CD4-positive, alpha-beta T cell treated with Interferon gamma for 1 hour (primary cell): ENCODE measurements at places on chromosomes 13 and 19.

DNA sequence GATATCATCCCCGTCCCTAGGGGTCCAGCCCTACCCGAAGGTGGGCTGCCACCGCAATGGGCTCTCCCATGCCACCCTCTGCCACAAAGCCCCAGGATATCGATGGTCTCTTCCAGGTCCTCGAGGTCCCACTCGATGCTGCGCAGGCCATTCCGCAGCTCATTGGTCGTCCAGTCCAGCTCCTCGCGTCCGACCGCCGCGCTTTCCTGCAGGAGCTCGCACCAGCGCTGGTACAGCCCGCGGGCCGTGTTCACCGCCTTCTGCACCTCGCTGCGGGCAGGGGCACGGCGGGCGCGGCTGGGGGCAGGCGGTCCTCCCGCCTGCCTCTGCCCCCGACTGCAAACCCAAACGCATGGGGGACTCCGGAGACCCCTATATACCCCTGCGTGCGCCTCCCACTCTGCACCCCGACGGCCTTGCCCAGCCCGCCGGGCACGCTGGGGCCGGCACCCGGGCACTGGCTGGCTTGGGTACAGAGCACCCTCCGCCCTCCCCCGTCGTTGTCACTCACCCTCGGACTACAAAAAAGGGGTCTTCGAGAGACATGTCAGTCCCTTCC, 468 bp downstream of the STX10 start:
- no peak for DNase-seq

DNA sequence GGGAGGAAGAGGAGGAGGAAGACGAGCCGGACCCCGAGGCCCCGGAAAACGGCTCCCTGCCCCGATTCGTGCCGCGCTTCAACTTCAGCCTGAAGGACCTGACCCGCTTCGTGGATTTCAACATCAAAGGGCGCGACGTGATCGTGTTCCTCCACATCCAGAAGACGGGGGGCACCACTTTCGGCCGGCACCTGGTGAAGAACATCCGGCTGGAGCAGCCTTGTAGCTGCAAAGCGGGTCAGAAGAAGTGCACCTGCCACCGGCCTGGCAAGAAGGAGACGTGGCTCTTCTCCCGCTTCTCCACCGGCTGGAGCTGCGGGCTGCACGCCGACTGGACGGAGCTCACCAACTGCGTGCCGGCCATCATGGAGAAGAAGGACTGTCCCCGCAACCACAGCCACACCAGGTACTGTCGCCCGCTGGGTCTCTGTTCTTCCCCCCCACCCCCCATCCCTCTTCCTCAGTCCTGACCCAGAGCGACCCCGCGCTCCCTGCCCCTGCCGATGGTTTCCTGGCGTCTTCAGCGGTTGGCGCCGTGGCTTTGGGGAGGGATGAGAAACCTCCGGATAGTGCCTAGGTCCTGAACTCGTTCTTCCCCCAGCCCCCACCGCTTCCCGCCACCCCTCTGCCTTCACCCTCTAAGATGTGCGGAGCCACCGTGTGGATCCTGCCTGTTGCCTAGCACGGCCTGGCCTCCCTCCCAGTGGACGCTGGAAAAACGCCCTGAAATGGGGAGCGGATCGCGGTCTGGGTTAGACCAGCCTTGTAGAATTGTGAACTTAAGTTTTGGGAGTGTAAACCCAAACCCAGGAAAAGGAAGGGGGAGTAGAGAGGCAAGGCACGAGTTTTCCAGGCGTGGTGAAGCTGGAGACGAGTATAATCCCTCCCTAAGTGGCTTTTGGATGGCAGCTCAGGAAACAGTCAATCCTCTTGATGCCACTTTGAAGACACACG, 1.5 kb downstream of the HS6ST3 start:
- no peak for DNase-seq

DNA sequence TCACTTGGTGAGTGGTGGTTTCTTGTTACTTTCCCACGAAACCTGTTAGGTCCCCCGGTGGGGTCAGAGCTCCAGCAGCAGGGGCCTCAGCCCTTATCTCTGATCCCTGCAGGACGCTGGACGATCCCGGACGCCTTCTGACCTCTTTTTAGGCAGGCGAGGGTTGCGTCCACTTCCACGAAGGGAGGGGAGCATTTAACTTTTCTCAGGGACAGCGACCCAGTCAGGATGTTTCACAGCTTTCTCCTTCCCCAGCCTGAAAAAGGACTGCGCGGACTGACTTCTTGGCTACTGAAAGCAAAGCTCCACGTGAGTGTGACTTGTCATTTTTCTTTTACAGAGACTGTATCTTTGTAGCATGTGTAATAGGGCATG, 692 bp downstream of the ZNF234 start:
- DNase-seq = no peak

DNA sequence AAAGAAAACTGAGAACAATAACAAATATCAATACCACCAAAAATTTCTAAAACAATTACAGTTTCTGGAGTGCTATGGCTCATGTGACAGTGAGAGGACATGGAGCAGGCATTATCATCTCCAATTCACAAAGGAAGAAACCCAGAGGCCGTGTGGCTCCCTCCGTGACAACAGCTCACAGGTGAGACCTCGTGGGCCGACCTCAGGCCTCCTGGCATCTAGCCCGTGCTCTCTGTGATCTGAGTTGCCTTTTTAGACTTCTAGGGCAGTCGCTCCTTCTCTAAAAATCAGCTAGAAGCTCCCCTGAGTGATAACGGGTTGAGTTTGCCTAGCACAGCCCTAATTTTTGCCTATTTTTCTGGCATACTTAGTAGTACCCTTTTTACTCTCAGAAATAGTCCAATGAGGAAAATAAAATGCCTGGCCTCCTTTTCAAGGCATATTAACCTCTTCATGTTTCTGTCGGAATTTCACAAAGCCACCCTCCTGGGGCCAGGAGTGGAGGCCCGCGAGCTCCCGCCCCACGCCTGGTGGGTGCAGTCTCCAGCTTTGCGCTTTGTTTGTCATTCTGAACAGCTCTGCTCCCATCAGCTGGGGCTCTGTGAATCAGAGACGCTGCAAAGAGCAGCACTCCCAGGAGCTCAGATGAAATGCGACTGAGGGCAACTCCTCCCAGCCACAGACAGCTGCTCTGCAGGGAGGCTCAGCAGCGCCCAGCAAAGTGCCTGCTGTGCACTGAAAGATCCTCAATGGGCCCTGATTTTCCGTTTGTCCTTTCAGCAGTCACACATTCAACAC, 292.5 kb downstream of the UQCRFS1 start:
- no peak for DNase-seq

- DNase-seq = no peak
These were observed 666.6 kb downstream of the SLITRK1 start for GRCh38 chr13:83215627-83216026.

DNA sequence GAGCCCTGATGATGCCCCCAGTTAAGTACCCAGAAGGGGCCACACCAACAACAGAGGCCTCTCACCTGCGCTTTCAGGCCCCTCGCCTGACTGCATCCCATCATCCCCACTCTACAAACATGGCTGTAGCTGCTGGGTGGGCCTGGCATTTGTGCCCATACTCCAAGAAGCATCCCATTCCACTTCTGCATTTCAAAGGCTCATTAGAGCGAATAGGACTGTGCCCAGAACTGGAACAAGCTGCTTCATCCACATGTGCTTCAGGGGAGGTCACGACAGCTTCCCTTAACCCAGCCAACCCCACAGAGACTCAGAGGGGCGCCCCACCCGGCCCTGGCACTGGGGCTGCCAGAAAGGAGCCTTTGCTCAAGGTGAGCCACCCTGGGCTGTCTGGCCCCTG, 156.9 kb downstream of the SIPA1L3 start:
- no peak for DNase-seq

DNA sequence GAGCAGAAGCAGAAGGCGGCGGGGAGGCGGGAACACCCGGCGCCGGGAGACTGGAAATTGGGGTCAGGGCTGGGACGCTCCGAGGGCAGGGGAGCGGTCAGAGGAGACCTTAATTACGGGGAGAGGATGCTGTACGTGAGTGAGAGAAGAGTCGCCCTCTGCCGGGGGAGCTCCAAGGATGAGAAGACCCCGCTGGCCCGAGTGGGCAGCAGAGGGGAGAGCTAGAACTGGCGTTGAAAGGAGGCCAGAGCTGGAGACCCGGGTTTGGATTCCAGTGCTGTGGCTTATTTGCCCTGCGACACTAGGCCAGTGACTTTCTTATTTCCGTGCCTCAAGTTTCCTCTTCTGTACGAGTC, 536 bp downstream of the FAM32A start:
- peak; percentile 30 for DNase-seq

GRCh38 chr19:7152568-7152967, 83.1 kb downstream of the ZNF557 start:
- no peak for DNase-seq

- no peak for DNase-seq
These were observed 45.7 kb upstream of the ZNF730 start for GRCh38 chr19:23071147-23071511.

GRCh38 chr13:43316946-43317353, 293.6 kb downstream of the DNAJC15 start:
- no peak for DNase-seq

GRCh38 chr19:54448040-54448773, 792 bp upstream of the LENG8 start:
- peak; percentile 37 for DNase-seq

DNA sequence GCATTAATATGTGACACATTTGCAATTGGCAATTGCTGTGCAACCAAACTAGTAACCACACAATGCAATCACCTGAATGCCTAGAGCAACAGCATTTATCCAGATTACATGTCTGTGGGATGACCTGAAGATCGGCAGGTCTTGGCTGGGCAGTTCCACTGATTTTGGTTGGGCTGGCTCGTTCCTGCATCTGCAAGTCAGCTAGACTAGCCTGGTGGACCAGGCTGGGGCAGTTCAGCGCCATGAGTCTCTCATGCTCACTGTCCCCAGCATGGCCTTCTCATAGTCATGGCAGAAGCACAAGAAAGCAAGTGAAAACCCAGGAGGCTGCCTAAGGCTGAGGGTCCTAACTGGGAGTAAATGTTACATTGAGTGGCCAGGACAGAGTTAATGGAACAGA, 229.1 kb upstream of the TSHZ3 start:
- no peak for DNase-seq

- DNase-seq = no peak
These were observed 9.2 kb downstream of the PLPP2 start for GRCh38 chr19:281992-282391.

DNA sequence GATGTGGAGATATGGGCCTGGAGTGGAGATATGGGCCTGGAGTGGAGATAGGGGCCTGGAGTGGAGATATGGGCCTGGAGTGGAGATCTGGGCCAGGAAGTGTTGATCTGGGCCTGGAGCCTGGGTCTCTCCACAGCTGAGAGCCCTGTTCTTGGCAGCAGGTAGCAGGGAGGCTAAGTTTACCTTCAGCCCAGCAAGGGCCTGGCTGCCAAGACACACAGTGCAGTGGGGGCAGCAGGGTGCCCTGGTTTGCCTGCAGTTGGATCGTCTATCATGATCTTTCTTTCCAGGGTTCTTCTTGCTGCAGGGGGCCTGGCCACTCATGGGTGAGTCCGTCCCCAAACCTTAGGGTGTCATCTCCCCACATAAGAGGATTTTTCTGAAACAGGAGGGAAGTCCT, 687 bp downstream of the KIR3DL2 start:
- DNase-seq = no peak

DNA sequence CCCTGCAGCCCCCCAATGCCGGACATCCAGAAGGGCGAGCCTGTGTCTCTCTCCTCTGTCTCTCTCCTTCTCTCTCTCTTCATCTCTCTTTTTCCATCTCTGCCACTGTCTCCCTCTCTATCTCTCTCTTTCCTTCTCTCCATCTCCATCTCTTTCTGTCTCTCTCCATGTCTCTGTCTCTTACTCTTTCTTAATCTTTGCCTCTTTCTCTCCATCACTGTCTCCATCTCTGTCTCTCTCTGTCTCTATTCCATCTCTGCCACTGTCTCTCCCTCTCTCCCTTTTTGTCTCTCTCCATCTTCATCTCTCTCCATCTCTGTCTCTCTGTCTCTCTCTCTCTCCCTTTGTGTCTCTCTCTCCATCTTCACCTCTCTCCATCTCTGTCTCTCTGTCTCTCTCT, 25.7 kb upstream of the TCF3 start:
- DNase-seq = no peak

GRCh38 chr19:58385313-58385890, 1.7 kb upstream of the RPS5 start:
- DNase-seq = no peak

DNA sequence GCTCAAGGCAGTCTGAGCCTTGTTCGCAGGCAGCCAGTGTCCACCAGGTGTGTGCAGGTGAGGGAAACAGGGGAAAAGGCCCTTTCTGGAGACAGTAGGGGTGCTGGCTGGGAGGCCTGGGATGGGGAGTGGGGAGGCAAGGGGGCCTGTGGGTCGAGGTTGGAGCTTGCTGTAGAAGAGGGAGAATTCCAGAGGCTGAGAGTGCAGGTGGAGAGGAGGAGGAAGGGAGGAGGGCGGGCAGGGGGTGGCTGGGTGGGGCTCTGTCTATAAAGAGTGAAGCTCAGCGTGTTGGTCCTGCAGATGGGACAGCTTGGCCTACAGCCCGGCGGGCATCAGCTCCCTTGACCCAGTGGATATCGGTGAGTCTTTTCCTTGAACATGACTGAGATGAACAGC, at the start of gene CCL25:
TSS of gene CCL25 (plus strand) at position 297 of the 396 bp plus-strand sequence. CDS start 290 bp downstream, outside the sequence.
- no peak for DNase-seq

- no peak for DNase-seq
These were observed 31.6 kb upstream of the F7 start for GRCh38 chr13:113073942-113074341.

DNA sequence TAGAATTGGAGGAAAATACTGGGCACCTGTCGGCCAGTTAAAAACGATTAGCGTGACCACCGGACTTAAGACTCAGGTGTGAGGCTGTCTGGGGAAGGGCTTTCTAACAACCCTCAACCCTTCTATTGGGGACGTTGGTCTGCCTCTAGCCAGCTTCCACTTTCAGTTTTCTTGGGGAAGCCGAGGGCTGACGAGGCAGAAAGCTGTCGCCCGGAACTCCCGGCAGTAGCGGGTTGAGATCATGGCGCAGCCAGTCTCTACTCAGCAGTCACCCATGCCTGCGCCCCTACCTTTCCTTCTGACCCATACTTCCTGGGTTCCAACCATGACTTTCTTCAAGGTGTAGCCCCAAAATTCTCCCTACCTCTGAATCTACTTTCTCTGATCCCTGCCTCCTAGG, 1424.1 kb downstream of the SLITRK1 start:
- no peak for DNase-seq

- no peak for DNase-seq
These were observed 1.5 kb downstream of the GPR18 start for GRCh38 chr13:99256709-99257108.

- DNase-seq = peak; percentile 11
These were observed 7.7 kb downstream of the NFILZ start for GRCh38 chr19:8638078-8638619.

- DNase-seq = peak; percentile 87
These were observed 7.3 kb downstream of the MRPL4 start for GRCh38 chr19:10259162-10259905.

GRCh38 chr19:3695986-3696659, 4.1 kb downstream of the PIP5K1C start:
- DNase-seq = no peak

GRCh38 chr13:110592665-110593064, 22.7 kb upstream of the NAXD start:
- no peak for DNase-seq
